ENCODE measurements at places on chromosomes 4 and X.
A peak's percentile ranks its signal among the peaks of the same experiment; 100 is the strongest.

GRCh38 chr4:148704291-148704690 is 262.1 kb upstream of the NR3C2 start:
- no peak for DNase-seq

GRCh38 chr4:145276050-145276449 is 95.7 kb upstream of the OTUD4 start:
- DNase-seq = no peak

DNA sequence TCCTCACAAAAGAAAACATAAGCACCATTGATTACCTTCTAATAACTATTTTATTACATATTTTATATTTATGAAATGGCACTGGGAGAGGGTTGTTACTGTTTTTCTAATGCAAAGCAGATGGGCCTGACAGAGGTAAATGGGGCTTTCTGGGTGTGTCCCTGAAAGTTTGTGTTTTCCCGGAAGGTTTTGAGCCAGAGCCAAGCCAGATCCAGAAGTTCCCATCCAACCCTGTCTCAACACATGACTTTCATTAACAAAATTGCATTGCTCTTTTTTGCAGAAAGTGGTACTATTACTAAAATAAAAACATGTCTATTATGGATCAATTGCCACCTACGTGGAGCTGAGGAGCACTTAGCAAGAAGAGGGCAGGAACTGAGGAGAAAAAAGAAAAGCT is 181.3 kb downstream of the RAB28 start:
- no peak for DNase-seq

GRCh38 chrX:132009350-132009749 is 13.8 kb upstream of the STK26 start:
- no peak for DNase-seq

- DNase-seq = no peak
Measured at GRCh38 chr4:15753786-15754185, 24.3 kb upstream of the CD38 start.

DNA sequence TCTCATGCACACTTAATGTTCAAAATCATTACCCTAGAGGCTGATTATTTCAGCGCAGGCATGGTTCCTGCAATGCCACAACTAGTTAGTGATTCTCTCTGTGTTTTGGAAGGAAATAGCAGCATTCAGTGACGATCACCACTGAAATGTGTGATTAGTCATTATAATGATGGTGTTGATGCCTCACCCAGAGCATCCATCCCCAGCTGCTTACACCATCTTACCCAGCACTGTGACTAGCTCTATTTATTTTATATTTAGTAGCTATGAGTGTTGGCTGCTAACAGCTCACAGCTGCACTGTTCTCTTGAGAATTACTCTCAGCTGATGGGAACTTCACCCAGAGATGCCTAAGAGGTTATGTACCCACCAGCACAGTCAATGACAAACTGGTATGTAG is 60.5 kb upstream of the TSPAN7 start:
- no peak for DNase-seq

DNA sequence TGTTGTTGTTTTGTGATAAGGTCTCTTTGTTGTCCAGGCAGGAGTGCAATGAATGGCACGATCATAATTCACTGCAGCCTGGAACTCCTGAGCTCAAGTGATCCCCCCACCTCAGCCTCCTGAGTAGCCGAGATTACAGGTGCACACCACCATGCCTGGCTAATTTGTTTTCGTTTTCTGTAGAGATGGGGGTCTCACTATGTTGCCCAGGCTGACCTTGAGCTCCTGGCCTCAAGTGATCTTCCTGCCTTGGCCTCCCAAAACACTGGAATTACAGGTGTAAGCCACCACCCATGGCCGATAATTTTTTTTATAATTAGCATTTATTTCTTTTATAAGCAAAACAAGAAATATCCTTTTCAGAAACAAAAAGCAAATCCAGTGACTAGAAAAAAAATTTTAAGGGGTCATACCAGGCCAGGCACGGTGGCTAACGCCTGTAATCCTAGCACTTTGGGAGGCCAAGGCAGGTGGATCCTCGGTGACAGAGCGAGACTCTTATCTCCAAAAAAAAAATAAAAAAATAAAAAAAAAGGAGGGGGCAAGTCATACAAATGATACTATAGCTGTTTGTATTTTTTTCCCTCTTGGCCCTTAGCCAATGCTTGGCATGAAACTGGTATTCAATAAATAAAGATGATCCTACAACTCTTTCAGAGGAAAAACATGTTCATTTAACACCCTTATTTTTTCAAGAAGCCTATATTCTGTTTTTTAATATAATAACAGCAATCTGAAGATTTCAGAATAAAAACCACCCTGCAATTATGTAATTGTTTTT is 3.4 kb downstream of the PLAC8 start:
- DNase-seq = no peak

DNA sequence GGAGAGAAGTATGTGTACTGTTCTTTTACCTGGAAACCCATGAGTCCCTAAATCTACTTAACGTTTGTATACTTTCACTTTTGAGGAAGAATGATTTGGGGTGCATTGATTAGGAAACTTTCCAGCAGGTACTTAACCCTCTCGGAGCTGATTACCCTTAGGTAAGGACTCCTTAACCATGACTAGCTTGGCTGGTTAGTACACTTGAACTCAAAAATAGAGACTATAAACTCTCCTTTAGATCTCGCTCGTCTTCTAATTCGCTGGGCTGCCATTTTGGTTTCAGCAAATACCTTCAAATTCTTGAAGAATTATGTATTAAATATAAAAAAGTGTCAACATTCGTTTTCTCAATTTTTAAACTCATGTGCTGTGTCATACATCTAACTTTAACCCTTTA is 2.0 kb downstream of the USP9X start:
- DNase-seq = no peak

GRCh38 chr4:52701207-52701606 is 42.1 kb upstream of the USP46 start:
- DNase-seq = no peak

- DNase-seq = no peak
Measured at GRCh38 chr4:31573554-31573953, 853.4 kb downstream of the PCDH7 start.

GRCh38 chrX:14039344-14039743 is 9.7 kb upstream of the GEMIN8 start:
- DNase-seq = peak; percentile 9

DNA sequence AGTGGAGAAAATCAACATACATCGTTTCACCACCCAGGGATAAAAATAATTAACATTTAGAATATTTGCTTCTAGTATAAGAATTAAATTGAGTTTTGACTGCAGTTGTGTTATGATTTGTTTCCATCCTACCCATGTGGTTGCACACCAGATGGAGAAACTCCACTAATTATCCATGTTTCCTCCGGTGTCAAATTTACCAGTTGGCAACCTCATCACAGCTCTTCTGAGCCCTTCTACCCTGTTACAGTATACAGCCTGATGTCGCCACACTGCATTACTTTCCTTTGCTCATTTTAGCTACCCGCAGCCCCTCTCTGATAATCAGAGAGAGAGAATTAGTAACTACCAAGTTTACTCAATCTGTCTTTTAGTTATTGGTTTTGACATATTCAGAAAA is 411.2 kb downstream of the DTHD1 start:
- no peak for DNase-seq

DNA sequence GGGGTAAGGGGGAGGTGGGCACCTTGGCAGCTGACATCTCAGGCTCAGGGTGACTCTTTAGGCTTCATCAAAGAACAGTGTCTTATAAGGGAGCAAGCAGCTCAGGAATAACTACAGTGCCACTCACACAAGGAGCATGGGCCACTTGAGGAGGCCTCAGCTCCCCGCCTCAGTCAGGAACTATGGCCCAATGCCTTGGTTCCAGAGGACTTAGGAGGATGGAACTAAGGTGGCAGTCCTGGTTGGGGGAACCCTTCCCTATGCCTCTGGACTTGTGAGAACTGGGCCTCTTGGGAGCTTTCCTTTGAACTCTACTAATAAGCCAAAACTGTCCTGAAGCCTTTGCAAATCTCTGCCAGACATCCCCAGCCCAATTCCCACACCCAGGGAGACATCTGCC is 160.6 kb downstream of the EFNB1 start:
- no peak for DNase-seq

GRCh38 chr4:74197080-74197479 is 39.2 kb downstream of the MTHFD2L start:
- no peak for DNase-seq

- DNase-seq = no peak
Measured at GRCh38 chr4:55807556-55807955, 12.0 kb upstream of the EXOC1L start.

- no peak for DNase-seq
Measured at GRCh38 chrX:9362363-9362928, 102.4 kb upstream of the TBL1X start.

DNA sequence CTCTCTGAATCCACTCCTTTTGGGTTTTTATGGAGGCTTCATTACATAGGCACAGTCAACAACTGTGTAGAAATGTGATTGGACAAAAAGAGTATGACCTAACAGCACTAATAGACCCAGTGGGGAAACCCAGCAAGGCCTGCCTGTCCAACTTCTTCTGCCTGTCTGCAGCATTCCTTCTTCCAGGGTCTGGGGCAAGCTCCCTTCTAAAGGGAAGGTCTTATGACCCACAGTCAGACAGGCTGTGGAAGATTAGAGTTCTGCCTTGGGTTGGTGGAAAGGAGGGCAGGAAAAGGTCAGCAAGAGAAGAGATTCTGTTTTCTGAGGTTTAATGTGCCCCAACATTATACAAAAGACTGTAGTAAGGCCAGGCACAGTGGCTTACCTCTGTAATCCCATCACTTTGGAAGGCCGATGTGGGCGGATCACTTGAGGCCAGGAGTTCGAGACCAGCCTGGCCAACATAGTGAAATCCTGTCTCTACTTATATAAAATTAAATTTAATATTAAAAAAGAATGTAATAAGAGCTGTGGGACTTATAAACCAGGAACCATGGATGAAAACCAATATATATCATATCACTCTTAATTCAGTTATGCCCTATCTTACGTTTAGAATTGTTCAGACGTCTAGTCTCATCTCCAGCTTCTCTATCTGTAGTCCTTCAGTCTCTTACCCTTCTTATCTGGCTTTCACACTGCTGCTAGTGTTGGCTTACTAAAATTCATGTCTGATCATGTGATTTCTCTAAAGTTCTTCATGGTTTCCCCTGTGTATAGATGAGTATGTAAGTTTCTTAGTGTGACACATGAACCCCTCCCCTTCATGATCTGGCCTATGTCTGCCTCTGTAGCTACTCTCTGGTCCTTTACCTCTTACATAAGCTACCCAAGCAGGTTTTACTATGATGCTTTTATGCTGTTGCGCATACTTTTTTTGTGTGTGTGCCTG is 6.2 kb downstream of the CLCN3 start:
- no peak for DNase-seq

DNA sequence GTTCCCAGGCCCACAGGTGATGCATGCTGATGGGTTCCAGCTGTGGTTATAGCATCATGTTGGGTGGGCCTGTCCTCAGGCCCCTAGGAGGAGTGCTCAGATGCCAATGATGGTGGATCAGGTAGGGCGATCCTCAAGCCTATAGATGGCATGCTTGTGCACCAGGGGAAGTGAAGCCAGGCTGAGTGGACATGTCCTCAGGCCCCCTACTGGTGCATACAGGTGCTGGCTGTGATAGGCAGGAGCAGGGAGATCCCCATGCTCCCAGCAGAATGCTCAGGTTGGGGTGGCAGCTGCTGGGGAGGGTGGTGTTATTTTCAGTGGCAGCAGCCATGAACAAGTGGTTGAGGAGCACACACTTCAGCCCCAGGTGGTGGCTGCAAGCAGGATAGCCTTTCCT is 96.0 kb downstream of the SMARCA1 start:
- no peak for DNase-seq

DNA sequence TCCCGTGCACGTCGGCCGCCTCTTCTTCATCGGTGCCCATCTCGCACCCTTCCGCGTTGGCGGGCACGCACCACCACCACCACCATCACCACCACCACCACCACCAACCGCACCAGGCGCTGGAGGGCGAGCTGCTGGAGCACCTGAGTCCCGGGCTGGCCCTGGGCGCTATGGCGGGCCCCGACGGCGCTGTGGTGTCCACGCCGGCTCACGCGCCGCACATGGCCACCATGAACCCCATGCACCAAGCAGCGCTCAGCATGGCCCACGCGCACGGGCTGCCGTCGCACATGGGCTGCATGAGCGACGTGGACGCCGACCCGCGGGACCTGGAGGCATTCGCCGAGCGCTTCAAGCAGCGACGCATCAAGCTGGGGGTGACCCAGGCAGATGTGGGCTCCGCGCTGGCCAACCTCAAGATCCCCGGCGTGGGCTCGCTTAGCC is 1.4 kb downstream of the POU4F2 start:
- no peak for DNase-seq

GRCh38 chr4:10108391-10108790 is 8.2 kb downstream of the WDR1 start:
- no peak for DNase-seq

GRCh38 chrX:109350551-109350950 is 131.3 kb downstream of the GUCY2F start:
- no peak for DNase-seq

DNA sequence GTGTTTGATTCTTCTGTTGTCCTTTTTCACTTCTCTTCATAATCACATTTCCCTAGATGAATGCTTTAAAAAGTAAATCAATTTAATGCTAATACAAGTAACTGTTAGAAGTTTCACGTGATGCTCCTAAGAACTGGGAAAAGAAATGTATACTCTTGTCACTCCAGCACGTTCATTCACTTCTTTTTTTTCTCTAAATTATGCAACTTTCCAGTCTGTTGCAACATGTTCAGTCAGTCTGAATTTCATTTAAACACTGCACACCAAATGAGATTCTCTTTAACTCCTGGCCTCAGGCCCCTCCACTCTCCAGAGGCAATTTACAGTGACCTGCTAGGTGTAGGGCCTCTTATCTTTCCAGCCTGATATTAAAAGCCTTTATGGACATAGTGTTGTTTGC is 321.9 kb downstream of the HS3ST1 start:
- DNase-seq = no peak

- DNase-seq = no peak
Measured at GRCh38 chr4:79471309-79471708, 63.3 kb upstream of the GK2 start.

GRCh38 chr4:112514647-112515197 is 1.3 kb downstream of the NEUROG2 start:
- no peak for DNase-seq

- peak; percentile 12 for DNase-seq
Measured at GRCh38 chrX:70452143-70452733, 7.6 kb downstream of the DLG3 start.

- no peak for DNase-seq
Measured at GRCh38 chrX:9467751-9468150, 2.9 kb downstream of the TBL1X start.

DNA sequence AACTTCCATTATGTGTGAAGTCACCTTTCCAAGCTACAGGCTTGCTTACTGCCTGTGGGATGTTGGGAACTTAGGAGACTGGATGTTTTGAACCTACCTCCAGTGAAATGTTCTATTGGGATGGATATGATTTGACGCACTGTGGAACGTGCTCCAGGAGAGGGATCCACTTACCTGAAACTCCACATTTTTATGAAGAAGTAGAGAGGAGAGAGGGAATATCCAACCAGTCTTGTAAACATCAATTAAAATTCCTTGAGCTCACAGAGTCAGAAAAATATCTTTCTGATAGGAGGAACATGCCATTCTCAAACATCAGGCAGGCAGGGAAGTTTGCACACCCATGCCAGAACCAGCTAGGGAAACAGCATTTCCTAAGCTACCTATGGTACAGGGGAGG is 91.1 kb upstream of the MAOA start:
- no peak for DNase-seq

Data from activated CD4-positive, CD25-positive, alpha-beta regulatory T cell (primary cell).